ENCODE measurements at places on chromosomes 11 and 22. TPM values are rescaled to one million over a fixed set of nuclear protein-coding genes. Genes with fewer than 3 reads are reported as not detected.

Gene CATSPERZ
- total RNA-seq: not detected

Gene PIH1D2
- 3.9 TPM for total RNA-seq

Gene C22orf23
- not detected for total RNA-seq

Gene PYGM
- 16.4 TPM for total RNA-seq

Gene SEPTIN3
- total RNA-seq: 29.1 TPM

Gene DDTL
- total RNA-seq: 3.3 TPM

Gene ASCL2
- 0.66 TPM for total RNA-seq

Gene TMEM86A
- 7.1 TPM for total RNA-seq

Measured in tibial nerve (tissue), 4 donors.